NCI-H187 (cell line): ENCODE measurements at places on chromosomes 6 and 20.

GRCh38 chr20:57450419-57450818 is 59.2 kb downstream of the RBM38 start:
- no peak for DNase-seq

GRCh38 chr6:14849185-14849584 is 396.7 kb upstream of the JARID2 start:
- DNase-seq, result no peak

- DNase-seq, result no peak
These were observed 9.8 kb downstream of the RAET1E start for GRCh38 chr6:149888093-149888492.

DNA sequence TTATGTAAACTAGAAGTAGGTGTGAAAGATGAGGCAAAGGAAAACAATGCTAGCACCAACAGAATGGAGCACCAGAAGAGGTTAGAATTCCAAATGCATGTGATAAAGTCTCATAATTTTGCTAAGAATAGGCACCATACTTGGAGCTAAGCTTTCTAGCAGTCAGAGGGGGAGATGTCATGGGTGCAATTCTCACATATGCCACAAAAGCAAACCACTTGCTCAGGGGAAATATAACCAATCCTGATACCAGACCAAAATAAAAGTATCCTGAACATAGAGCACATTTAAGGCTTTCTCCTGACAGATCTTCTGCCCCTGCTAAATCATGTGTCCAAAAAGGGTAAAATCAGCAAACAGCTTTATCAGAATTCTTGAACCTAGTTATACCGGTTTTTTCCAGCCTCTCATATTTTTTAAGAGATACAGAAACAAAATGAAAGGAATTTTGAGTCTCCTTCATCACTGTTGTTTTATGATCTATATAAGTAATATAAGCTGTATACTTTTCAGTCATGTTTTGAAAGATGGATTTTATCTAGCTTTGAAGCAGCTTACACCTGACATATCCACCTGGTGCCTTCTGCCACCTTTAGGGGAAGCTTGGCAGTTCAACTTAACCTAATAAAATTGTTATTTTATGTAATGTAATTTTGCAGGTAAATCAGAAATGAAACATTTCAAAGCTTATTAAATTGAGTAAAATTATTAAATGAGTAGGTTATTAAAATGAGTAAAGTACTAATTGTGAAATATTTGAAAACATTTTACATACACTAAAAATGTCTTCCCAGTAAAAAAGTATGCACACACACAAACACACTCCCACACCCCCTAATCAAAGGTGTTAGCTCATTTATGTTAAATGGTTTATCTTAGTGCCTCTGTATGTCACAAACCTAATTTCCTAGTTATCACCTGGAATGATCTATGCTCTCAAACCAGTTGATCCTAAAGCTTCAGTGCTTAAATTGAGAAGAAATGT is 2.8 kb downstream of the SPO11 start:
- no peak for DNase-seq

GRCh38 chr20:48797850-48798747 is 29.7 kb downstream of the PREX1 start:
- DNase-seq, result no peak
